Left lung (tissue), 14 donors: ENCODE measurements at places on chromosomes 6 and 20.

- DNase-seq = no peak
Observed at GRCh38 chr6:22367346-22367745, 70.5 kb upstream of the PRL start.

GRCh38 chr20:9597547-9597946 is 83.2 kb downstream of the LAMP5 start:
- no peak for DNase-seq

DNA sequence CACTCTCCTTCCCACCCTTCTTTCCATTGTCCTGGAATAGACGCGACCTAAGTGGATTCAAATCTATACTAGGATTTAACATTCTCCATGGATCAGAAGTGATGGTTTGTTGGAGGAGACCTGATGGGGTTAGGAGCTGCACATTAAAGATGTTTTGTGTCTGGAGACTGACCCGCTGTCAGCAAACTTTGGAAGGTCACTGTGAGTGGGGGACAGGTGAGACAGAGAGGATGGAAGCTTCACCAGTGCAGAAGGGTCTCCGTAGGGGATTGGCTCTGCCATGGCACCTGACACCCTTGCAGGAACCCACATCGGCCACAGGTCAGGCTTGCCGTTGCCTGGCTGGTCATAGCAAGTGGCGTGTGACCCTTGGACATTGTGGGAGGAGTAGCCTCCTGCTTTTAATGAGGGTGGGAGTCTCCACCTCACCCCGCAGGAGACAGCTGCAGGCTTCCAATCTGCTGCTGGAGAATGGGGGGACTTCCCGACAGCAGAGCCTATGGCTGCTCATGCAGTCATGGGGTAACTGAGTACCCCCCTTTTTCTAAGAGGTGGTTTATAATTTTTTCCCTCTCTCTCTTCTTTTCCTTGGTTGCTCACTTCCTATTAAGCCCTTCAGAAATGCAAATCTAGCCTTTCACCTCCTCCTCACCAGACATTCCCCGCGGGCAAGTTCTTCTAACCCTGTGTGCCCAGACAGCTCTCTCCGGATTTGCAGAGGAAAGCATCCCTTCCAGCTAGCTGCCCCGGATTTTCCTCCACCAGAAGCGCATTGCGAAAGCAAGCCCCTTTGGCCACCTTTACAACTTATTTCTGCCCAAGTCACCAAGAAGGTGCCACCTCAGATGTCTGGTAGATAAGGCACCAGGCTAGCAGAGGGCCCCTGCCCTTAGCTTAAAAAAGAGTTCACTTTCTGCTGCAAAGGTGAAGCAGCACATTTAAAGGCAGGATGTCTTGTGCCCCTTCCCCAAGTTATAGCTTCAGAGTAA is 53.5 kb downstream of the DACT2 start:
- DNase-seq = no peak

DNA sequence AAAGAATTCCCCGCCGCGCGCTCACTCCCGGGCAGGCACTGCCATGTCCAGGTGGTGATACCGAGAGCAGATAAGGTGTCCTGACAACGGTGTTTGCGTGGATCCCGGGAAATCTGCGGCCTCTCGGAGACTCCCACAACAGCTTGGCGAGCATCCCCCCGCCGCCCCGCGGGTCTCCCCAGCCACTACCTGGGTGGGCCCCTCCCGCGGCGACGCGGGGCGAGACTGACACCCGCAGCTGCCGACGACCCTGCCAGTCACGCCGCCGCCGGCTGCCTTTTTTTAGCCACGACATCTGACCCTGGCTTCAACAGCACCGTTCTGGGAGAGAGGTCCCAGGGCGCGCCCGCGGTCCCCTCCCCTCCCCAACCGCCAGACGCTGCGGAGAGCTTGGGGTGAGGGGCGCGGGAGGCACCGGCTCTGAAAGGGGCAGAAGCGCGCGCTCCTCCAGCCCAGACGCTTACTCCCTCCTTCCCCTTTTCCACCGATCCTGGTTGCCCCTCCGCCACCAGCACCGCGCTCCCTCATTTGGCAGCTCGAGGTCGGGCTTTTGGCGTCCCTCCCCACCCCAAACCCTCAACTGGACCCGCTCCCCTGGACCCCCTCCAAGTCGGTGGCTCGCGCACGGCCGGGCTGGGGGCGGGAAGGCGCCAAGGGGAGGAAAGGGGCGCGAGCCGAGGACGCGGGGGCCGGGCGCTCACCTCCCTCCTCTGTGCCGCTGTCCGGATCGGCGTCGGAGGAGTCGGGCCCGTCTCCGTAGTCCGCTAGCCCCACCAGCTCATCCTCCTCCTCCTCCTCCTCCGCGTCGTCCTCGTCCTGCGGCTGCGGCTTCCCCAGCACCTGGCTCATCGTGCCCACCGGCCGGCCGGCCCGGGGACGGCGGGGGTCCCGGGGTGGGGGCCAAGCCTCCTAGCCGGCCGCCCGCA is 665 bp downstream of the RRAGD start:
- DNase-seq = no peak

GRCh38 chr20:51391926-51392325 is 150.6 kb downstream of the NFATC2 start:
- DNase-seq = no peak

DNA sequence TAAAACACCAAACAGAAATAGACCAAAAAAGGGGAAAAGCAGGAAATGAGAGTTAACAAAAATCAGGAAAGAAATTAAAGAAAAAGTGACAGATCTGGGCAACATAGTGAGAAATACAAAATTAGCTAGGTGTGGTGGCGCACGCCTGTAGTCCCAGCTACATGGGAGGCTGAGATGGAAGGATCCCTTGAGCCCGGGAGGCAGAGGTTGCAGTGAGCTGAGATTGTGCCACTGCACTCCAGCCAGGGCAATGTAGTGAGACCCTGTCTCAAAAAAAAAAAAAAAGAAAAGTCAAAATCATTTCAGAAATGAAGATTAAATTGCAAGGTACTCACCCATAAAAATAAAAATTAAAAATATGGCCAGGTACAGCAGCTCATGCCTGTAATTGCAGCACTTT is 13.0 kb upstream of the GRM4 start:
- DNase-seq = no peak

DNA sequence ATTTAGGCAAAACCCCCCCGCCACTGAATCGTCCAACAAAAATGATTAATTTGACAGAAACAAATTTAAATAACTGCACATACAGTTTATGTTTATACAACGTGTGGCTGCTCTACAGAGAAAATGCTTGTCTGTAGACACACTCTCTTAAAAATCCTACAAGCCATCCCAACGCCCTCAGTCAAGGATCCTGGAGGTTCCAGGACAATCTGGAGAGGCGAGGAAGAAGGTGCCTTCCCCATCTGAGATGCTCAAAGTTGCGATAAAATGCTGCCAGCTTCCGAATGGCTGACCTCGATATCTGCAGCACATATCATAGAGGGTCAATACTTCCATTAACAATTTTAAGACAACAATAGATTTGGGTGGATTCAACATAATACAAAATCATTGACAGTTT is 25.3 kb downstream of the ZNF217 start:
- DNase-seq = no peak

- no peak for DNase-seq
Observed at GRCh38 chr6:9901376-9901775, 513.5 kb downstream of the TFAP2A start.

GRCh38 chr20:8735674-8736073 is 333.2 kb upstream of the PLCB4 start:
- DNase-seq = no peak

- DNase-seq = no peak
Observed at GRCh38 chr6:82145926-82146452, 101.6 kb downstream of the IBTK start.

GRCh38 chr6:107569473-107569872 is 79.6 kb downstream of the SOBP start:
- no peak for DNase-seq

DNA sequence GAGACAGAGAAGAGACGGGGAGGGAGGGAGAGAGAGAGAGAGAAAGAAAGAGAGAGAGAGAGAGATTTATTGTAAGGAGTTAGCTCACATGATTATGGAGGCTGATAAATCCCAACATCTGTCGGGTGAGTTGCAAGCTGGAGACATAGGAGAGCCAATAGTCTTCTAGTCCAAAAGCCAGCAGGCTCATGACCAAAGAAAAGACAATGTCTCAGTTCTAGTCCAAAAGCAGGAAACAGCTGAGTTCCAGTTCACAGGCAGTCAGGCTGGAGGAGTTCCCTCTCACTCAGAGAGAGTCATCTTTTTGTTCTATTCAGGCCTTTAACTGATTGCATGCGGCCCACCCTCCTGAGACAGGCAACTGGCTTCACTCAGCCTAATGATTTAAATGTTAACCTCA is 416.6 kb downstream of the PREX1 start:
- no peak for DNase-seq

DNA sequence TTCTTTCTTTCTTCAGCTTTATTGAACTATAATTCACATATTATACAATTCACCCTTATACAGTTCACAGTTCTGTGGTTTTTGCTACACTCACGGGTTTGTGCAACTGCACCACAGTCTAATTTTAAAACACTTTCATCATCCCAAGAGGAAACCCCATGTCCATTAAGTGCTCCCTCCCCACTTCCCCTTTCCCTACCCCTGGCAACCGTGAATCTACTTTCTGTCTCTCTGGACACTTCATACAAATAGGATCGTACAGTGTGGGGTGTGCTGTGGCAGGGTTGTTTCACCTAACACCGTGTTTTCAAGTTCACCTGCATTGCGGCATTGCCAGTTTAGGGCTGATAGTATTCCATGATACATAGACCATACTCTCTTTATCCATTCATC is 118.8 kb downstream of the PHACTR3 start:
- DNase-seq = no peak

DNA sequence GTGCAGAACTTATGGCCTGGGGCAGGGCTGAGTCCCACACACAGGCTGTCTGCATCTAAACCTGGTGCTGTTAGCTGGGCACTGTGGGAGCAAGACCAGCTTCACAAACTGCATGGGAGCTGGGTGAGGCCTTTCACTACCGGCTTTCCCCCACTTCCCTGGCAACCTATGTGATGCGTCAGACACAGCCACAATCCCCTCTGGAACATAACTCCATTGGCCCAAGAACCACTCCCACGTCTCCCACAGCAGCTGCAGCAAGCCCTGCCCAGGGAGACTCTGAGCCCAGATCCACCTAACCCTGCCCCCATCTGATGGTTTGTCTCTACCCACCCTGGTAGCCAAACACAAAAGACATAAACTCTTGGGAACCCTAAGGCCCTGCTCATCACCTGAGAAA is 9.3 kb downstream of the WDR27 start:
- no peak for DNase-seq

- DNase-seq = no peak
Observed at GRCh38 chr20:19253916-19254820, 41.7 kb downstream of the SLC24A3 start.

DNA sequence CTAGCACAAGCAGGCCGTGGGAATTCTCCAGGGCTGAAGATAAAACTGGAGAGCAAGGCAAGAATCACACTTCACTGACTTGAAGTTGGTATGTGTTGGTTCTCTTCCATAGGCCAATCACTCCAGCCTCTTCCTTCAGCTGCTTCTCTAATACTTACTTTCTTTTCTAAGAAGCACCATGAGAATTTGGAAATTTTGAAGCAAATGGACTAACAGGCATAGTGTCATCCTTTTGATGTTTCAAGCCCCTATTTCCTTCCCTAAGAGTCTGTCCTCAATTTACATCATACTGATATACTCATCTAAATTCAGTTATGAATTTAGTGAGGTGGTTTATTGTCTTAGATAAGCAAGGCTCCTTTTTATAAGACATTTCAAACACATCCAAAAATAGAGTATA is 24.0 kb downstream of the SLC26A8 start:
- no peak for DNase-seq

GRCh38 chr6:152221806-152222628 is 414.5 kb downstream of the ESR1 start:
- DNase-seq = no peak

DNA sequence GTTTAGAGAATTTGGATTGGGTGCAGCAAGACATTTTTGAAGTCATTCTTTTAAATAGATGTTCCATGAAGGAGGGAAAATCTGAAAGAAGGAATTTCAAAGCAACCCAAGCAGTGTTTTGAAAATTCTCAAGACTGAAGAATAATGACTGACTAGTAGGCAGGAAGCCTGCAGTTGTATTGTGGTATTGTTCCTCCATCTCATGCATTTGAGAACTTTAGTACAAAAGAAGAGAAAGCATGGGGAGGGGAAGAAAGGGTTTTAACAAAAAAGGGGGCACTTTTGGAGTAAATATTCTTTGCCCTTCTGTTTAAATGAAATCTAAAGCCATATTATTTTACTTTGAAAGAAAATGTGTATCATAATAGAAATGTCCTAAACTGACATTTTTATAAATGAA is 6.6 kb downstream of the NCOA3 start:
- DNase-seq = no peak

- DNase-seq = no peak
Observed at GRCh38 chr6:121435444-121436069, at the start of gene GJA1. Gene GJA1 (plus strand): TSS chr6:121435646. CDS start chr6:121446848, 11,202 bp downstream.

- no peak for DNase-seq
Observed at GRCh38 chr6:152723398-152723797, 25.7 kb downstream of the MYCT1 start.

DNA sequence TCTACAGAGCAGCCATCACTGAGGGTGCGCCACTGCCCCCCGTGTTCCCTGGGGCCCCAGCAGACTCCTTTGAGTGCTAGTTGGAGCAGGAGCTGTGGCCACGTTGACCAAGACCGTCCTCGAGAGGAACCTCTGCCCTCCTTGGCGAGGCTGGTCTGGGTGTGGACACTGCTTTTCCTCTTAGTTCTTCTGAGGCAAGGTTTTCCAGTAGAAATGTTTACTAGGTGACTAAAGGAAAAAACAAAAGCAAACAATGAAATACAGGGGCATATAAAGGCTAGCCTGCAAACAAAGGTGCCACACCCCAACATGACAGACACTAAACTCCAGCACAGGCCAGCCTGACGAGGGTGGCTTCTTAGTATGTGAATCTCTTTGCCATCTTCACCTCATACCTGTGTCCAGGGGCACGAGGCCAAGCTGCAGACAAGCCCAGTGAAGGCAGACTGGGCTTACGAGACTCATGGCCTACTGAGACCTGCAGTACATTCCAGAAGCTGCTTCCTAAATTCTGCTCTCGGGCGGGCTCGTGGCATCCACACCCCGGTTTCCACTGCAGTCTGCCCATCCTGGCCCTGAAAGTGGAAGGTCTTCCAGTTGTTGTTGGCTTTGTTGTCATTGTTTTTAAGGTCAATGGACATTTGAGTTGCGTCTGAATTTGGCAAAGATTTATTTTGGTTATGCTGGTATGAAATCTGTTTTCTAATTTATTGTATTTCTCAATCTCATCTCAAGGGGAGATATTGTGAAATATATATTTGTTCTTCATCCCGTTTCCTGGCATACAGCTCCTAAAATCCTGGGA is 39.2 kb downstream of the FAM50B start:
- DNase-seq = no peak

GRCh38 chr20:64106981-64107735 is at the start of gene NPBWR2:
Gene NPBWR2 (minus strand): TSS chr20:64107565. CDS start chr20:64106831, 734 bp downstream.
- peak; percentile 70 for DNase-seq
